Upper lobe of right lung (tissue), 1 donor: ENCODE measurements at places on chromosomes 4 and X.

- no peak for DNase-seq
Measured at GRCh38 chr4:177281351-177281909, 28.2 kb upstream of the NEIL3 start.

DNA sequence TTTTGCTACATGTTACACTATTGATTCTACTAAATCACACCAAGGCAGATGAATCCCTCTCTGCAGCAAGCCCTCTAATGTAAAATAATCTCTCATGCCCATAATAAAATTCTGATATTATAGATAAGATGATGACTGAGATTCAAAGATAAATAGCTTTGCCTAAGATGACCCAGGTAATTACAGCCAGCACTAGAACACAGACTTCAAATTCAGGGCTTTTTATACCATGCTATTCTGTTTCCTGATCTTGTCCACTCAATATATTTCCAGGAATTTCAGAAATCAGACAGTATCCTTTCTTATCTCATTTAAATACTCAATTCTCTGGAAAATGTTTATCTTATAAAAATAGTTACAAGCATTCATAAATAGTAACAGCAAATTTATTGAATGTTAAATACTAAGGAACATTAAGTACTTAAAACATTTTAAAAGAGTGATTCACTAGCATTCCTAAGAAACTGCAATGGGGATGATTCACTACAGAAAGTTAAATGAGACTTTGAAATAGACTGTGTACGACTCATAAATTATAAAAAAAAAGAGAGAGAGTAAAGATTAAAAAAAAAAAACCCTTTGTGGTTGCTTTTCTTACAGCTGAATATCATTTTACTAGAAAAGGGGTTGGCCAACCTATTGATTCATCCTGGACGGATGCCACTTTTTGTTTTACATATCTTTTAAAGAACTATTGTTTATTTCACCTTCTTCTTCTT is 45.8 kb upstream of the IL21 start:
- no peak for DNase-seq

- no peak for DNase-seq
Measured at GRCh38 chr4:94660614-94661013, 97.1 kb upstream of the BMPR1B start.

- DNase-seq, result no peak
Measured at GRCh38 chrX:72201836-72202536, 20.4 kb downstream of the PIN4 start.

DNA sequence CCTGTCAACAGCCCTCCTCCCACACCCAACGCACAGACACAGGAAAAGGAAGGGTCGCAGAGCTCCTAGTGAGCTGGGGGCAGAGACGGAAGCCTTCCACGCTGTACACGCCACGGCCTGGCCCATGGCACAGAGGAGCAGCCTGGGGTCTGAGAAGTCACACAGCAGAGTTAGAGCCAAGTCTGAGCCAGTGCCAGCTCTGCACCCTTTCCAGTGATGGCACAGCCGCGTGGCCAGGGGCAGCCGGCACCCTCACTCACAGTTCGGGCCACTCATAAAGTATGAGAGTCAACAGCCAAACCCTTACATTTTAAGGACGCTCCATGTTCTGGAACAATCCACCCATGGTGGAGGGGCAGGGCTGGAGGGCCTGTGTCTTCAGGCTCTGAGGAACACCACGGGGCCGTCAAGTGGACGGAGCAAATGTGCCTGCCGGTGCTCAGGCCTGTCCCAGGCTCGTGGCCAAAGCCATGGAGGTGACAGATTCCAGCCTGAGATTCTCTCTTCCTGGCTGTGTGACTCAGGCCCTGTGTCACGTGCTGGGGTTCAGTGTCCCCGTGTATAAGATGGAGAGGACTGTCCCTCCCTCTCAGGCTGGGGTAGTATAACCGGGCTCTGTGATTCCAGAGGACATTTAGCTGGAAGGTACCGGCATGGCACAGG is 91.2 kb downstream of the ABLIM2 start:
- DNase-seq, result no peak

GRCh38 chrX:118495958-118496762 is 545 bp downstream of the DOCK11 start:
- DNase-seq, result peak; percentile 81

DNA sequence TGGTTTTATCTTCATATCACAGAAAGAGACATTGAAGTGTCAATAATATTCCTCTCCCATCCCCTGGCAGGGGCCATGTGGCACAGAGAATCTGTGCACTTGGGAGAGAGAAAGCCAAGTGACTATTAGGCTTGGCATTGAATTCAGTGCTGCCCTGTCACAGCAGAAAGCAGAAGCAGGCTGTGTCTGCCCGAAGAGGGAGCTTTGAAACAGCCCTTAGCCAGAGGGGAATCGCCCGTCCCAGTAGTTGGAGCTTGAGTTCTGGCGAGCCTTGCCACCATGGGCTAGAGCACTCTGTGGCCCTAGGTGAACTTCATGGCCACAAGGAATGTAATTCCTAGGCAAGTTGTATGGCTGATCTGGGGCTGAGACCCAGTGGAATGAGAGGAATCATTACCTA is 282.5 kb upstream of the PCDH10 start:
- no peak for DNase-seq

GRCh38 chr4:56040842-56041241 is 92.1 kb downstream of the CEP135 start:
- DNase-seq, result no peak

- no peak for DNase-seq
Measured at GRCh38 chrX:7946960-7947359, 19.7 kb upstream of the PNPLA4 start.

- DNase-seq, result no peak
Measured at GRCh38 chrX:30831082-30831481, 58.0 kb downstream of the TAB3 start.

DNA sequence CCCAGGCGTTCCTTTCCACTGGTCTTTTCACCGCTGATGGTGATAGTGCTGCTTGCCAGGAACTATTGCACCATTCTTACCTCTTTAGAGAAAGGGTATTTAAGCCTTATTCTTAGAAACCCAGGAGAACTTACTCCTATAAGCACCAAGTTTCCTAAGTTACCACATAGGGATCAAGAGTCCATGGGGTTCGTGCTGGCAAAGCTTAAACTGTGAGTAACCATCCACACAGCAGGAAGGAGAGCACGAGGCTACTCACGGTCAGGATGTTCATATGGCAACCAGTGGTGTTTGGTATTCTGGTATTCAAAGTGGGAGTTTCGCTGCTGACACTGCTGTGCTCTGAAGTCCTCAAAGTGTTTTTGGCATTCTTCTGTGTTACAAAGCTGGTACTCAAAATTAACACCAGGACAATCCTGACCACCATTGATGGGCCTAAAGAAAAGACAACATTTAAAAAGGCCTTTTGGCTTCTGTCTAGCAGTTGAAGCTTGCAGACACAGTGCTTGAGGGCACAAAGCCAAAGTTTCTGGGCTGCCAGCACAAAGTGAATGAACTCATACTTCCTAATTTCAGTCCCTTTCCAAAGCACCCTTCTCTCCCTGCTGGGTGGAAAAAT is 256.9 kb downstream of the ADAMTS3 start:
- DNase-seq, result no peak

DNA sequence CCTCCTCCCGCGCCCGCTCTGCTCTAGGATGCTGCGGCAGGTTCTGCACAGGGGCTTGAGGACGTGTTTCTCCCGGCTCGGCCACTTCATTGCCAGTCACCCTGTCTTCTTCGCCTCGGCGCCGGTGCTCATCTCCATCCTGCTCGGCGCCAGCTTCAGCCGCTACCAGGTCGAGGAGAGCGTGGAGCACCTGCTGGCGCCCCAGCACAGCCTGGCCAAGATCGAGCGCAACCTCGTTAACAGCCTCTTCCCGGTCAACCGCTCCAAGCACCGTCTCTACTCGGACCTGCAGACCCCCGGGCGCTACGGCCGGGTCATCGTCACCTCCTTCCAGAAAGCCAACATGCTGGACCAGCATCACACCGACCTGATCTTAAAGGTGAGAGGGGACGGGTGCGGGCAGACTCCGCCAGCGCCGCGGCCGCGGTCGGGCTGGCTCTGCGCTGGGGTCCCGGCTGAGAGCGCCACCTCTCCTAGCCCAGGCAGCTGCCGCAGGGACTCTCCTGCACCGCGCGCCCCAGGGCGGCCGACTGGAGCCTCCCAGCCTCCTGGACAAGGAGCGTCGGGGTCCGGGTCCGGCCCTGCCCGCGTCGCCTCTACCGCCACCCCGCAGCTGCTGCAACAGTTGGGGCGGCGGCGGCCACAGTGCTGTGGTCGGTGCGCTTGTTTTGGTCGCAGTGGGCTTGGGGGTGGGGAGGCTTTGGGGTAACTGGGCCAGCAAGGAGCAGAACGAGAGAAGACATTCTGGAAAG is at the start of gene PTCHD1:
Gene PTCHD1 (plus strand): TSS at position 2 of the 752 bp plus-strand sequence. CDS start 27 bp downstream, at position 29.
- no peak for DNase-seq

DNA sequence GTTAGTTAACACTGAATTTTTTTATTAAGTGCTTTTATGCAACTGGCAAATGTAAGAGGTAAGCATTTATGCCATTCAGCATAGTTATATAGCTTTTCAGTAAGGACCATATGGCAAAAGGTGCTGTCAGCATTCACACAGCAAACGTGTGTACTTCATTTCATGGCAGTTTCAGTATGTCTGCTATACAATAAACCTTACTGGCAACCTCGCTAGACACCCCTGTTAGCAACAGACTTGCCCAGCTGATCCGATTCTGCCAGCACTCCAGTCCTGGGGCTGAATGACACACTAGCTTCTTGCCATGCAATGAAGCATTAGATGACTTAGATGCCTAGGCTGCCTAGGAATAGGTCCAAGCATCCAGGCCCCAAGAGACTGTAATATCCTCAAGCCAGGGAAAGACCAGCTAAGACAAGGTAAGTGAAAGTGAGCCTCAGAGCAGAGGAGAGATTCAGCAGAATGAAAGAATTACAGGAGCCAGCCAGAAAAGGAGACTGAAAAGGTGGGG is 47.3 kb upstream of the DOCK11 start:
- no peak for DNase-seq

GRCh38 chr4:47462799-47463234 is 685 bp downstream of the COMMD8 start:
- no peak for DNase-seq

- no peak for DNase-seq
Measured at GRCh38 chrX:34875204-34875603, 67.4 kb upstream of the FAM47B start.

GRCh38 chr4:16897991-16898827 is at the start of gene LDB2:
LDB2 (minus strand) TSS chr4:16898645.
- peak; percentile 68 for DNase-seq
